ENCODE measurements at places on chromosomes 13 and 19. TPM values are rescaled to one million over a fixed set of nuclear protein-coding genes. Genes with fewer than 3 reads are reported as not detected.

Gene TJP3
- 12.2 TPM for polyA plus RNA-seq

Gene CYP4F8
- polyA plus RNA-seq = 0.09 TPM

Gene AMH
- 3.4 TPM for polyA plus RNA-seq

Gene ZNF320
- 35.2 TPM for polyA plus RNA-seq

Gene PCDH20
- polyA plus RNA-seq = 14.9 TPM

Gene RASGRP4
- 3.4 TPM for polyA plus RNA-seq

Gene CHST8
- not detected for polyA plus RNA-seq

Gene BRSK1
- 15.7 TPM for polyA plus RNA-seq

Gene GDF15
- polyA plus RNA-seq = 17.9 TPM

DNA sequence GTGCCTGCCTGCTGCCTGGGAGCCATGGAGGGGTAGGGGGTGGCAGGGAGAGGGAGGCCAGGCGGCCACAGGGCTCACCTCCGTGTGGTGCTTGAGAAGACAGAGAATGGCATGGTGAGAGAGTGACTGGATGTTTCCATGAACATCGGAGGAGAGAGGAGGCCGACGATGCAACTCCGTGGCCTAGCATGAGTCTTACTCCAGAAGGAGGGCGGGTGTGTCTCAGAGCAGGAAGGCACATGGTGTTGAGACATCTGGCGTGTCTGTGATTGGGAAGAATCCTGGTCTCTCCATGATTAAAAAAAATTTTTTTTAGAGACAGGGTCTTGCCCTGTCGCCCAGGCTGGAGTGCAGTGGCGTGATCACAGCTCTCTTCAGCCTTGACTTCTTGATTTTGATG is 5.1 kb downstream of the IRGC start:
- DNase-seq = no peak

DNA sequence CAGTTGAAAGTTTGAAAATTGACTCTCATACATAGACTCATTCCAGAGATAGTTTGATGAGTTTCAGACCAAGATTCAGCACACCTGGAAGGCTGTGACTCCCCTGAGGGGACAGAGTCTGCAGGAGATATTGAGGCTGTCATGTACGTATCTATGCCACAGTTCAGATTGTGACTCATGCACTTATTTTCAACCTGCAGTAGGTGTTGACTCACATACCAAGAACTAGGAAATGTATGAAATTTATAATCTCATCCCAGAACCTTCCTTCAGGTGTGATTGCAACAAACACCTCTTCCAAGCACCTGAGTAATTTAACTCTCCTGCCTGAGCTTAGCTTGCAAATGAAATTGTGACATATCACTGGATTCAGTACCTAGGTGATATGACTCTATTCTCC is 64.4 kb upstream of the ZNF43 start:
- no peak for DNase-seq

DNA sequence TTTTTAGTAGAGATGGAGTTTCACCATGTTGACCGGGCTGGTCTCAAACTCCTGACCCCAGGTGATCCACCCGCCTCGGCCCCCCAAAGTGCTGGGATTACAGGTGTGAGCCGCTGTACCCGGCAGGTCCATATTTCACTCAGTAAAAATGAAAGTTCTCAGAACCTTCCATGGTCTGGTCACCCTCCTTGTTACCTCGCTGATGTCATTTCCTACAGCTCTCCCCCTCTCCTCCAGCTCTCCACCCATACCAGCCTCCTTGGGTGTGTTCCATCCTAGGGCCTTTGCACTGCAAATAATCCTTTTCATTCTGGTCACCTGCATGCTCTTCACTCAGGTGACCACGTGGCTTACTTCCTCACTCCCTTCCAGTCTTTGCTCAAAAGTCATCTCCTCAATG is 78.2 kb upstream of the TNFSF11 start:
- no peak for DNase-seq

DNA sequence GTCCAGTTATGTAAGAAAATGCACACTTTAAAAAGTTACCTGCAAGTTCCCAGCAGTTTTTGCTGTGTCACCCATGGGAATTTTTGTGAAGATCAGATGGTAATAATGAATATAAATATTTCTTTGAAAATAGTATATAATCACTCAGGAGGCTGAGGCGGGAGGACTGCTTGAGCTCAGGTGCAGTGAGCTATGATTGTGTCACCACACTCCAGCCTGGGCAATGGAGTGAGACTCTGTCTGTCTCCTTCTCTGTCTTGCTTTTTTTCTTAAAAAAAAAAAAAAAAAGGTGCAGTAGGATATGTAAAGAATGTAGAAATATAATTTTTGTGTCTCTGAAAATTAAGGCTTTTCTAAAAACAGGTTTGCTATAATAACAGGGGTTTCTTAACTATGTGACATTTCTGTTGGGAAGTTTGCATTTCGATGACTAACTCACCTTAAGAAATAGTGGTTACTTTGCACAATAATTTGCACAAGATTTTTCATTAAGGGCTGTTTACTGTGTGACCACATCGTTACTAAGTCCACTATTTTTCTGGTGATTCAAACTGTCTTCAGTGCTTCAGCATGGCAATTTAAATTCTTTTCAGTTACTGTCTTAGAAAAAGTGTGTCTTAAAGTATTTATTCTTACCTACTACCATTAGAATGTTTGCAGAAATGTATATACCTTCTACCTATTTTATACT is 37.3 kb downstream of the DNAJC3 start:
- no peak for DNase-seq

DNA sequence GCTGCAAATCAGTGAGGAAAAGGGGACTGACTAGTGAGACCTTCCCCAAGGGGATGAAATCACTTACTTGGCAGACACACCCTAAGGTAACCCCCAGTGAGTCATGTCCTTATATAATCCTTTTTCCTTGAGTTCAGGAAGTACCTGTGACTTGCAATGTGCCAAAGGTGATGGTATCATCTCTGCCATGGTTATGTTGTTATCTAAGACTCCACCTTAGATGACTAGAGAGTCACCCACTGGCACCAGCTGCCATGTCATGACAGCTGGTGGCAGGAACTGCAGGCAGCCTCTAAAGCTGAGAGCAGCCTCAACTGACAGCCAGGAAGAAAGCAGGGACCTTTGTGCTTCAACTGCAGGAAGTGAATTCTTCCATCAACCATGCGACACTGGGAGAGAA is 12.5 kb downstream of the PBX4 start:
- no peak for DNase-seq

- DNase-seq = no peak
Measured at GRCh38 chr19:30781047-30781446, 408.9 kb downstream of the ZNF536 start.

DNA sequence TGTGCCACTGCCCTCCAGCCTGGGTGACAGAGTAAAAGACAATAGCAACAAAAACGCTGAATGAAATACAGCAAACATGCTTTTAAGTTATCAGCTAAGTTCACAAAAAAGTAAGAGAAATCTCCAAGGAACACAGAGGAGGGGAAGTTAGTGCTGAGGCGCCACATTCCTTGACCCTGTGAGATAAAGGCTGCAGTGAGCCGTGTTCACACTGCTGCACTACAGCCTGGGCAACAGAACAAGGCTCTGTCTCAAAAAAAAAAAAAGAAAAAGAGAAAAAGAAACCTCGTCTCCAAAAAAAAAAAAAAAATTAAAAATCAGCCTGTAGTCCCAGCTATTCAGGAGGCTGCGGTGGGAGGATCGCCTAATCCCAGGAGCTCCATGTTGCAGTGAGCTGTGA is 16.3 kb upstream of the DOCK6 start:
- no peak for DNase-seq

- no peak for DNase-seq
Measured at GRCh38 chr13:45951724-45952123, 100.2 kb upstream of the SIAH3 start.

DNA sequence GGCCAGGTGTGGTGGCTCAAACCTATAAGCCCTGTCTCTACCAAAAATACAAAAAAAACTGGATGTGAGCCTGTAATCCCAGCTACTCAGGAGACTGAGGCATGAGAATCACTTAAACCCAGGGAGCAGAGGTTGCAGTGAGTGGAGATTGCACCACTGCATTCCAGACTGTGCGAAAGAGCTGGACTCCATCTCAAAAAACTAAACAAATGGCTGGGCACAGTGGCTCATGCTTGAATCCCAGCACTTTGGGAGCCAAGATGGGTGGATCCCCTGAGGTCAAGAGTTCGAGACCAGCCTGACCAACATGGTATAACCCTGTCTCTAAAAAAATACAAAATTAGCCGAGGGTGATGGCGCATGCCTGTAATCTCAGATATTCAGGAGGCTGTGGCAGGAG is 34.9 kb upstream of the ZNF83 start:
- DNase-seq = no peak

- peak; percentile 84 for DNase-seq
Measured at GRCh38 chr13:99606324-99607066, 105.2 kb downstream of the TM9SF2 start.

GRCh38 chr19:55454787-55455243 is 6.6 kb downstream of the ISOC2 start:
- DNase-seq = no peak

DNA sequence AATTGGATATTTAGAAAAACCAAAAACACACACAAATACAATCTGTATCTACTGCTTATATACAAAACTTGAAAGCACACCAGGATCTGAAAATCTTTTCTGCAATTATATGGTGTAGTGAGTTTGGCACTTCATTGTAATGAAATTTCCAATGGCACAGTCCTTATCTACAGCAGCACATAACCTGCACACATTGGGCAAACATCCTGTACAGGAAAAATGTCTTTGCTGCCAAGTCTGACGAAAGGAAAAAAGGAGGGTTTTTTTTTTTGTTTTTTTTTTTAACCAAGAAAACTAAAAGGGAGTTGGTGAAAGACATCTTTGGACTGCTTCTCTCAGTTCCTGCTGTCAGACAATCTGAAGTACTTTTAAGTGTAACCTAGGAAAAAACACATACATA is 107.8 kb downstream of the FOXO1 start:
- DNase-seq = peak; percentile 30

DNA sequence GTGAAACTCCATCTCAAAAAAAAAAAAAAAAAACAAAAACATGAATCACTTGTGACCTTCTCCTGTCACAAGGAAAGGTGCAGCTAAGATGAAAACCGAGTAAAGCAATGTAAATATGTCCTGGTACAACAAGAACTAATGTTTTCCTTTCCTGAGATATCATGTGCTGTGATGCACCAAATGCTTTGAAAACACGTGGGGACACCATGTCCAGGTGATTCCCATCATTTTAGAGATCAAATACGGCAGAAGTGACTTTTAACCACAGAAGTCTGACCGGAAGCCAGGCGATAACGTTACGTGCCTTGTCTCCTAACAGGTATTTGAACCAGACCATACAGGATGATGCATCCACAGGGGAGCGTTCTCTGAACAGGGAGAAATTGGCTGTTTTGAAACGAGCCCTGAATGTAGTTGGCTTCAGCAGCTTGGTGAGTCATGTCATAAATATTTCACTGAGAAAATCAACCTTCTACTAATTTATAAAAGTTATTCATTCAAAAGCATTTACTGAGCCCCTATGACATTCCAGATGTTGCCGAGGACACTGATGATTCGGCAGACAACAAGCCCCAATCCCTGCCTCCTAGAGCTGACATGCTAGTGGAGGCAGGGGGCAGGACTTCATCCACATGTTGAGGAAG is 328.1 kb downstream of the MYO16 start:
- no peak for DNase-seq

- DNase-seq = no peak
Measured at GRCh38 chr19:10653482-10653731, 739 bp upstream of the ILF3 start.
